ENCODE measurements at places on chromosomes 1 and 21.

GRCh38 chr1:26582053-26582835 lies 52.7 kb downstream of the RPS6KA1 start:
- DNase-seq = no peak

- no peak for DNase-seq
These were observed 600.4 kb downstream of the ADGRL2 start for GRCh38 chr1:82401116-82401515.

DNA sequence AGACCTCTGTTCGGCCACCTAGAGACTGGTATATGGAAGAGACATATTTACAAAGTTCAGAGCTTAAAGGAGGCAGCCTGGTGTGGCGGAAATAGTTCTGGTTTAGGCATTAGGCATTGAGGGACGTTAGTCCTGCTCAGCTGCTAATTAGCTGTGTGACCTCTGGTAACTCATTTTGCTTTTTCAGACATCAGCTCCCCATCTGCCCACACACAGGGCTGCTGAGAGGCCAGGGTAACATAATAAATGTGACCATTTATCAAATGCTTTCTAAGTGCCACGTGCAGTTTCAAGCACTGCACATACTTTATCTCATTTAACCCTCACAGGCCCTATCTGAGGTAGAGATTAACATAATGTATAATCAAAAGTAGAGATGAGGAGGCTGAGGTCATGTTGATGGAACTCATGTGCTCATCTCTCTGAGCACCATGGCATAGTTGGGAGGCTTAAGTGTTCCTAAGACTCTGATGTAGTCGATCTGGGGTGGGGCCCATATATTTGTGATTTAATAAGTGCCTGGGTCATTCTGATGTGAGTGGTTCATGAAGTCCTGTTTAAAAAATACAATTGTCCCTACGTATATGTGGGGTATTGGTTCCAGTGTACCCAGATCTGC lies 267.2 kb upstream of the PLXNA2 start:
- DNase-seq = no peak

GRCh38 chr1:110291241-110292030 lies 47.7 kb upstream of the RBM15 start:
- no peak for DNase-seq

DNA sequence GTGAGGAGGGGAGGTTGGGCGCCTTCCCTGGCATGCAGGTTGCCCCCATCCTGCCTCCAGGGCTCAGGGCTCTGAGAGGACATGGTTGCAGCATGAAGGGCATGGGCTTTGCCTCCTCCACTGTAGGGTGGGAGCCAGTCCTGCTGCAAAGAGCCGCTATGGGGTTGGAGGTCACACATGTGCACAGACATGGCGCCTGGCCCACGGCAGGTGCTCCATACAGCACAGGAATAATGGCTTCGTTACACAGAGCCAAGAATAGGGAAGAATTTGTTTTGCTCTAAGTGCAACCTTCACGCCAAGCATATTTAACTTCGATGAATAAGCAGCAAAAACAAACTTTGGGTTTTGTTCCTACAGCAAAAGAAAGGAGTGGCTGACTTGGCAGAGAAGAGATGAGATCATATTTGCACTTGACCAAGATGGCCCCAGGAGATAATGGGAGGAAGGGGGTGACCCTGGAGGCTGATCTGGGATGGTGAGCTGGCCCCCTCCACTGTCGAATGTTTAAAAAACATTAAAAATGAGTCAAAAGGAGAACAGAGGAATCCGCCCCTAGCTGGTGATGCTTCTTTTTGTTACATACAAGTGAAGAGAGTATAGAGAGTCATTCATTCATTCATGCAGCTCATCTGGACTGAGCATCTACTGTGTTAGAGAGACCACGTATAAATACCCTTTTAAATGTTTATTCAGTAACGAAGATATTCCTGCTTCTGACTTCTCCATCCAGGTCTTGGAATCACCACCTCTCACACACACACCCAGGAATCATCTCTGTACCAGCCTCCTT lies 12.4 kb upstream of the C2CD2 start:
- DNase-seq = no peak
